ENCODE measurements at places on chromosomes 3 and 15. TPM values are rescaled to one million over a fixed set of nuclear protein-coding genes. Genes with fewer than 3 reads are reported as not detected.

The ANKRD34C gene
- not detected for total RNA-seq

The NAALADL2 gene
- 11.9 TPM for total RNA-seq

DNA sequence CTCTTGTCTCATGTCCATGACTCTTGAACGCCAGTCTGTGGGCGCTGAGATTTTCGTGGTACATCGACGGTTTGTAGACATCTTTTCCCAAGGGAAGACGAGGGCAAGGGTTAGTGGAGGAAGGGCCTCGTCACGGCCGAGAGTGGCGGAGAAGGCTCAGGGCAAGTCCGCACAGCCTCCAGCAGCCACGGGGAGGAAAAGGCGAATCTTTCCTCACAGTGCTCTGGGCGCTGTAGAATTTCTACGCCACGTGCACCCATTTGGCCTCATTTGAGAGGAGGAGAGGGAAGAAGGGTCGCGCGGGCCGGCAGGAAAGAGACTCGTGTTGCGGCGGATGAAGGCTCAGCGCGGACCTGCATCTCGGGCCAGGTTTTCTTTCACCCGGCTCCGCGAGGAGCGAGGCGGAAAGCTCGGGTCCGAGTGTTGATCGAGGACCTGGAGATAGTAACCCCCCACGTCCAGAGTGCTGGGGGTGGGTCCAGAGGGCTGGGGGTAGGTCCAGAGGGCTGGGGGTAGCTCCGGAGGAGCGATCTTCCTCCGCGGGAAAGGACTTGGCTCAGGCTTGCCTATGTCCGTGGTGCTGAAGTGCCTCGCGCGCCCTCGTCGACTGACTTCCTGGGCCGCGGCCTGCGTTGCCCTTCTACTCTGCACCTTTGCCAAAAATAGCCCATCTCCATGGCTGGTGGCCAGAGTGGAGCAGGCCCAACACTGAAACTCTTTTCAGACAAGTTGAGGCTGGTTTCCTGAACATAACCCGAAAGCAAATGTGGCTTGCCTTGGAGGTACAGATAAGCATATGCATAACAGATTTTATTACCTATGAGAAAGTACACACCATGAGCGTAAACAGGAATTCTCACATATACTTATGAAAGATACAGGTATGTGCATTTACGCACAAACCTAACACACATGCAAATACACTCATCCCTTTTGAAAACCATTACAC is 1.1 kb downstream of the SLC35G2 start:
- peak; percentile 27 for DNase-seq

DNA sequence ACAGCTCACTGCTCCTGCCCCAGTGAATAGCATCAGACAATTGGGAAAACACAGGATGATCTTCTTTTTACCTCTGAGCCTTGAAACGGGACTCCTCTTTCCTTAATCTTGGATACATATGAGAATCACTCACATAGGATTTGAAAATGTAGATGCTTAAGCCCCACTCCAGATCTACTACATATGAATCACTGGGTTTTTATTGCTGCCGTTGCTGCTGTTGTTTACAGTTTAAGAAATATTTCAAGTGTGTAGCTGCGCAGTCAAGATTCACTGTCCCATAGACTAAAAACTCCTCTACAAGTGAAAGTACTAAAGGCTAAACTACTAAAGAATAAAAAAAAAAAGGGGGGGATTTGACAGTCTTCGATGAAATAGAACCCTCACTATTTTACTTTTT is 765.9 kb downstream of the NTRK3 start:
- DNase-seq: no peak

The WDR5B gene
- 5.8 TPM for total RNA-seq

- DNase-seq: no peak
Observed at GRCh38 chr15:31001702-31002101, 10.3 kb upstream of the MTMR10 start.

- DNase-seq: no peak
Observed at GRCh38 chr3:161310649-161311423, 60.5 kb downstream of the SPTSSB start.

Data from HFFc6 (cell line).